Naive thymus-derived CD4-positive, alpha-beta T cell (primary cell): ENCODE measurements at places on chromosomes 3 and 15. TPM values are rescaled to one million over a fixed set of nuclear protein-coding genes. Genes with fewer than 3 reads are reported as not detected.

DNA sequence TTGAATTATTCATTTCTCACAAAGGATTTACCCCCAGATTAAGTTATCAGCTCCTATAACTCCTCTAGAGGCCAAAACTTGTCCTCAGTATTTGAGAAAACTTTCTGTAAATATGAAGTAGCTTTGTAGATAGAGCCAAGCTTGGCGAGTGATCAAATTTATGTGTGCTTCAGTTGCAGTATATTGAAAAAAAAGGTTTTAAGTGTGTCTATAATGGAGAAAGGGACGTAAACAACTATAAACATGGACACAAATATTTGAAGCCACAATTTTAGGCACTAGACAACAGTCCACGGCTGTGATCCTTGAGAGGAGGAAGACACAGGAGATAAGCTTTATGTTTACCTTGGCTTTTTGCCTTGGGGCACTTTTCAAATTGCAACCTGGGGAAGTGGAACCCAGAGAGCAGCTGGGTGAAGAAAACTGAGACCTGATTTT, 118.7 kb downstream of the THRB start:
- DNase-seq = no peak

GRCh38 chr15:95839367-95839782, 491.1 kb upstream of the NR2F2 start:
- peak; percentile 37 for DNase-seq

- DNase-seq = no peak
Measured at GRCh38 chr3:191884132-191884531, 423.2 kb downstream of the PYDC2 start.

DNA sequence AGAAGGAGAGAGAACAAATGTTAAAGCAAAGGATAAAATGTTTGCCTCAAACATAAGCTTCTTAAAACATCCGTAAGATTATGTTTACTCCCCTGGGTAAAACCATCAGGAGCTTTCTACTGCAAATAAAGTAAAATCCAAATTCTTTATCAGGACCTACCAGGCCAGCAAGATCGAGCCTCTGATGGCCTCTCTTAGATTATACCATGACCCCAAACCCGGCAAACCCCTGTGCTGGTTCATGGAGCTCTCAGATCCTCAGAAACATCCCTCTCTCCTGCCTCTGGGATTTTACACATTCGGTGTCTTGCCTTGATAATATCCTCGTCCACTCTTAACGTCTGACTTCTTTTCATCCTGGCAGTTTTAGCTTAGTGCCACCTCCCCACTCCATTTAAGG, 7.5 kb upstream of the TARS3 start:
- DNase-seq = no peak

- DNase-seq = no peak
Measured at GRCh38 chr3:109819734-109820133, 482.4 kb upstream of the DPPA4 start.

DNA sequence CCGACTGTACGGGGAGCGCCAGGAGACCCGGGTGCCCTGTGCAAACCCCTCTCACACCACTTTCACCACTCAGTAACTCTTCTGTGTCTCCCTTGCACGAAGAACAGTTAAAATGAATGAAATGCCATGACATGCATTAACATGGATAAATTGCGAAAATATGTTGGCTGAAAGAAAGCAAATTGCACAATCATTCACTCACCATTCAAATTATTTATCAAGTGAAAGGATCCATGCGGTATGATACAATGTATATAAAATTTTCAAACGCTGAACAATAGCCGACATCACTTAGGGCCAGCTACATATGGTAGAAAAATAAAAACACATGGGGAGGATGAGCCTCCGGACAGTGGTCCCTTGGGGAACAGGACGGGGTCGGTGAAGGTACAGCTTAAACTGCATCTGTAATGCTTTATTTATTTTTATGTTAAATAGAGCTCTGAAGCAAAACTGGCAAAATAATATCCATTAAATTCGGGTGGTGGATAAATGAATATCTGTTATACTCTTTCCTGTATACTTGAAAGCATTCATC, 45.9 kb downstream of the SLC12A8 start:
- no peak for DNase-seq

- DNase-seq = no peak
Measured at GRCh38 chr3:31610700-31611275, 78.1 kb downstream of the STT3B start.

- no peak for DNase-seq
Measured at GRCh38 chr3:9678493-9678892, 25.1 kb upstream of the CPNE9 start.

- no peak for DNase-seq
Measured at GRCh38 chr15:73850228-73850627, 23.1 kb upstream of the TBC1D21 start.

- DNase-seq = no peak
Measured at GRCh38 chr3:48459331-48459730, 12.8 kb downstream of the ATRIP start.

GRCh38 chr3:78659386-78659987, 1108.3 kb downstream of the ROBO1 start:
- DNase-seq = no peak

GRCh38 chr15:90877996-90878395, 6.3 kb upstream of the FES start:
- no peak for DNase-seq

DNA sequence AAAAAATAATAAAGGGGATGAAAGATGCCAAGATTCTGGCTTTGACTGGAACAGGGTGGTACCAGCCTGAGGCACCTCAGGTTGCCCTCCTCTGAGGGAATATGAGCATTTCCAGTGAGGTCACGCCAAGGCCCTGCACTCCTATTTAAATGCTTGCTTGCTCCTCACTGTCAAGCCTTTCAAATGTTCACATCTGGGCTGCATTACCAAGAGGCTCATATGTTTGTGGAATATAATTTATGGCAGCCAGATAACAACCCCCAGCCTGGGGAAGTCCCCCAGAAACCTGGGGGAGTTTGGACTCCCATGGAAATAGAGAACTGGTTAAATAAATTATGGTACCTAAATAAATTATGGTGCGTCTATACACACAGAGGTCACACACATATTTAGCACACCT, 88.4 kb downstream of the FRMD4B start:
- no peak for DNase-seq

DNA sequence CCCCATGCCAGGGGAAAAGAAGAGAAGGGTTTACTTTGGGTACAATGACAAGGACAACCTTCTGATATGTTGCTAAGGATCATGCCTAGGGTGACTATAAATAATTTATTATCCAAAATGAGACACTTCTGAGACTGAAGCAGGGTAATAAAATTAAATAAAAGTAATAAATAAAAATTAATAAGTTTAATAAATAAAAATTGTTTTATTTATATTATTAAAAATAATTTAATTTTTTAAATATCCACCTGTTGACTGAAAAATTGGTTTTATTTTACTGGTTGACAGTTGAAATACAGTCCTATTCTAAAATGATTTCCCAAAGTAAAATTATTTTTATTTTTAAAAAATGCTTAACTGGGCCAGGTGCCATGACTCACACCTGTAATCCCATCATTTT, 102.0 kb downstream of the FHIT start:
- DNase-seq = no peak

- DNase-seq = no peak
Measured at GRCh38 chr3:146899171-146899570, 294.0 kb upstream of the PLSCR5 start.

The CYP11A1 gene
- total RNA-seq = not detected

The ACTC1 gene
- not detected for total RNA-seq

The TRIP4 gene
- total RNA-seq = 26.4 TPM

The GCNT3 gene
- not detected for total RNA-seq

The CTXN2 gene
- total RNA-seq = not detected

The PODXL2 gene
- total RNA-seq = 2.2 and 2.5 TPM in 2 replicates

The ZIC1 gene
- total RNA-seq = not detected in 2 replicates

The ZNF148 gene
- 58.6 TPM for total RNA-seq

The SERINC4 gene
- total RNA-seq = 0.13 TPM

The BNC1 gene
- not detected in 2 replicates for total RNA-seq

The DPPA2 gene
- total RNA-seq = not detected

The LRRC15 gene
- not detected for total RNA-seq

The TRIM42 gene
- total RNA-seq = not detected in 2 replicates

The SNTN gene
- total RNA-seq = not detected

The IL17RD gene
- total RNA-seq = not detected in 2 replicates

The SERPINI2 gene
- not detected for total RNA-seq
